ENCODE measurements at places on chromosomes 11 and 22.

- no peak for DNase-seq
Measured at GRCh38 chr11:107848345-107848744, 10.2 kb downstream of the SLC35F2 start.

DNA sequence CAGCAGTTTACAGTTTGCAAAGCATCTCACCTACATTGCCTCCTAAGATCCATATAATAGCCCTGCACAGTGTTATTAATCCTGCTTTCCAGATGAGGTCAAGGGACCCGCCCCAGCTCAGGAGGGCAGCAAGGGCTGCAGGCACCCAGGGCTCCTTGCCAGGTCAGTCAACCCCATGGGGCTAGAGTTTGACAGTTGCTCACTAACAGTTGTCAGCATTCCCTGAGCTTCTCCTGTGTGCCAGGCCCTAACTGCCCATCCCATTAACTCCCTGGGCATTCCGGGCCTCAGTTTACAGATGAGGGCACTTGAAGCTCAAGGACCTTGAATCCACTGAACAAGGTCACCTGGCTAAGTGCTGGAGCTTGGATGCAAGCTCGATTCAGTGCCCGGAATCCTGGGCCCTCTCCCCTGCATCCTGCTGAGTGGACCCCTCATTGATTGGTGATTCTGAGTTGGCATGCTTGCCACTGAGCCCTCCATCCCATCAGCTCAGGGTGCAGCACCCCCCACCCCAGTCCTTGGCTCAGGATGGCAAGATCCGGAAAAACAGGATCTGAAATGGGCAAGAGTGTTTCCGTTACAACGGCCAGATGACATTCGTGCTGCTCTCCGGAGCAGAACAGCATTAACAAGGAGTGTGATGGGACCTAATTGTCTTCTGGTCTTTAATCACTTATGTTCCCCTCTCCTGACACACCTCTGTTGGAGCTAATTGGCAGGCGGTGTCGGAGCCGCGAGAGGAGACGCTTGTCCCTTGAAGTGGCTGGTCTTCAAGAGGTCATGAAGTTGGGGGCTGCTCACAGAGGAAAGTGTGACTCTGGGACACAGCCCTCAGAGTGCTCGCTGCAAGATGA, 87.4 kb upstream of the SHISAL1 start:
- DNase-seq = no peak

- DNase-seq = no peak
Measured at GRCh38 chr11:83249972-83250593, 36.1 kb downstream of the CCDC90B start.

DNA sequence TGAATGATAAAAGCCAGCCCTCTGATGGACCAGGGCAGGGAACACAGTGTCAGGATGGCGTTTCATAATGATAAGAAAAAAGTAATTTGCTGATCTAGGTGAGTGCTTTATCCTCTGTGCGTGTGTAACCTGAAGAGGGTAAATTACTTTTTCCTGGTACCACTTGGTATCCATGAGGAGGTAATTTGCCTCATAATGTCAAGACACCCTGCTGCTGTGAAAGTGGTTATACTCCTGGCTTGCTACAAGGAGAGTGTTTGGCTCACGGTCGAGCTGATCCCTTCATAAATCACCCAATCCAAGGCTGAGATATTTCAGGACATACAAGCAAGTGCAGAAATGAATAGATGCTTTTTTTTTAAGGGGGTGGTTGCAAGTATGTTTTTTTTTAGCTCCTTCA, 207.2 kb upstream of the PGR start:
- no peak for DNase-seq

DNA sequence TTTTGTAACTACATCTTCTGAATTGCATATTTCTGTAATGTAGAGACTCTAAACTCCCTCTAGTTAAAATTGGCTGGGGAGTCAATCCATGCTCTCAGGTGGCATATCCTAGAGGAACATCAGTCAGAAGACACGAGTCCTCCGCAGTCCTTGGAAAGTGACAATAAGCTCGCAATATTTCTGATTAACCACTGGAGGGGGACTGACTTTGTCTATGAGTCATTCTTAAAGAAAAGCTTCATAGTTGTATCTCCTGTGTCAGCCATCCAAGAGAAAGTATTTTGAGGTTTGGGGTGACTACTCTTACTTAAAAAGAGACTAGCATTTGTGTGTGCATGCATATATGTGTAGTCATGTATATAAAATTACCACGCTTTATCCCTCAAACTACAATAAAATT, 60.2 kb downstream of the SLN start:
- no peak for DNase-seq

DNA sequence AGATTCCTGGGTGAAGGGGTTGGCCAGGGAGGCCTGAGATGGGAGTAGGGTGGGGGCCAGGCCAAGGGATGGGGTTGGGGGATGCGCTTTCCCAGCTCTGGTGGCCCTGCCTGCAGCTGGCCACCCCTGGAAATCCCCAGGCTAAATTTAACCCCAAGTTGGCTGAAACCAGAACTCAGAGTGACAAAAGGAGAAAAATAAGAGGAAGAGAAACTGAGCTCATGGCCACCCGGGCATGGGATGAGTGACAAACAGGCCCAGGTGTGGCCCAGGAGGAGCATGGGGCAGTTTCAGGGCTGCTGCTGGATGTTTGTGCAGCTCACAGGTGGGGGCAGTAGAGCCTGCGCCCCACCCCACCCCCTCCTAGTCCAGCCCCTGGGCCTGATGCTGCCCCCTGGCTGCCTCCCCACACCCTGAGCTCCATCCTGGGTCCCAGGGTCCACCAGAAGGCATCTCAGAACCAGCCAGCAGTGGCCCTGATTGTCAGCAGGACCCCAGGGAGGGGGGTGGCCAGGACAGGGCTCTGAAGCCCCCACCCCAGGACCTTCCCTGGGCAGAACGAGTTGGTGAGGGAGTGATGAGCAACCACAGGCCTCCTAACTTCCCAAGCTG, 48.0 kb downstream of the IGLL5 start:
- DNase-seq = no peak

- DNase-seq = no peak
Measured at GRCh38 chr11:119652907-119653659, 75.9 kb downstream of the NECTIN1 start.

DNA sequence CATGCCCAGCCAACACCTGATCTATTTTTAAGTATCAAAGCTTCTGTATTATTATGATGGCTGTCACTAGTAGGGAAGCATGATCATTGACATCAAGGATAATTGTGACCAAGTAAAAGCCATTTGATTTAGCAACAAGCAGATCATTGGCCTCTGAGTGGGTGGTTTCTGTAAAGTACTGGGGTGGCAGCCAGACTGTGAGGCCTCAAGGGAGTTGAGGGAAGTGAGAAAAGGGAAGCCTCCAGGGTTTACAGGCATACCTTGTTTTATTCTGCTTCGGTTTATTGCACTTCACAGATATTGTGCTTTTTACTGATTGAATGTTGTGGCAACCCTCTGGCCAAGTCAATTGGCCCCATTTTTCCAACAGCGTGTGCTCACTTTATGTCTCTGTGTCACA, 60.1 kb downstream of the PRR5L start:
- DNase-seq = no peak

DNA sequence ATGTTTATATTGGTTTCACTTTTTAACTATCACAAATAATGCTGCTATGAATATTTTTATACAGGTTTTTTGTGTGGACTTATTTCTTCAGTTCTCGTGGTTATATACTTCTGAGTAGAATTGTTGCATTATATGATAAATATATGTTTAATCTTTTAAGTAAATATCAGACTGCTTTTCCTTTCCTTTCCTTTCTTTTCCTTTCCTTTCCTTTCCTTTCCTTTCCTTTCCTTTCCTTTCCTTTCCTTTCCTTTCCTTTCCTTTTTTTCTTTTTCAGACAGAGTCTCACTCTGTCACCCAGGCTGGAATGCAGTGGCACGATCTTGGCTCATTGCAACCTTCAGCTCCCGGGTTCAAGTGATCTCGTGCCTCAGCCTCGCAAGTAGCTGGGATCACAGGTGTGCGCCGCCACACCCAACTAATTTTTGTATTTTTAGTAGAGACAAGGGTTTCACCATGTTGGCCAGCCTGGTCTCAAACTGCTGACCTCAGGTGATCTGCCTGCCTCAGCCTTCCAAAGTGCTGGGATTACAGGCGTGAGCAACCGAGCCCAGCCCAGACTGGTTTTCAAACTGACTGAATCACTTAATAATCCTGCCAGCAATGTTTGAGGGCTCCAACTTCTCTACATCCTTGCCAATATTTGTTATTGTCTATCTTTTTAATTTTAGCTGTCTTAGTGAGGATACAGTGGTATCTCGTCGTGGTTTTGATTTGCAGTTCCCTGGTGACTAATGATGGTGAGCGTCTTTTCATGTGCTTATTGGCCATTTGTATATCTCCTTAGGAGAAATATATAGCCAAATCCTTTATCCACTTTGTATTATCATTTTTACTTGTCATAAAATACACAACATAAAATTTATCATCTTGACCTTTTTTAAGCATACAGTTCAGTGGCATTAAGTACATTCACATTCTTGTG, 21.9 kb downstream of the HTR3B start:
- DNase-seq = no peak

- no peak for DNase-seq
Measured at GRCh38 chr22:50660306-50660705, 12.3 kb upstream of the SHANK3 start.

DNA sequence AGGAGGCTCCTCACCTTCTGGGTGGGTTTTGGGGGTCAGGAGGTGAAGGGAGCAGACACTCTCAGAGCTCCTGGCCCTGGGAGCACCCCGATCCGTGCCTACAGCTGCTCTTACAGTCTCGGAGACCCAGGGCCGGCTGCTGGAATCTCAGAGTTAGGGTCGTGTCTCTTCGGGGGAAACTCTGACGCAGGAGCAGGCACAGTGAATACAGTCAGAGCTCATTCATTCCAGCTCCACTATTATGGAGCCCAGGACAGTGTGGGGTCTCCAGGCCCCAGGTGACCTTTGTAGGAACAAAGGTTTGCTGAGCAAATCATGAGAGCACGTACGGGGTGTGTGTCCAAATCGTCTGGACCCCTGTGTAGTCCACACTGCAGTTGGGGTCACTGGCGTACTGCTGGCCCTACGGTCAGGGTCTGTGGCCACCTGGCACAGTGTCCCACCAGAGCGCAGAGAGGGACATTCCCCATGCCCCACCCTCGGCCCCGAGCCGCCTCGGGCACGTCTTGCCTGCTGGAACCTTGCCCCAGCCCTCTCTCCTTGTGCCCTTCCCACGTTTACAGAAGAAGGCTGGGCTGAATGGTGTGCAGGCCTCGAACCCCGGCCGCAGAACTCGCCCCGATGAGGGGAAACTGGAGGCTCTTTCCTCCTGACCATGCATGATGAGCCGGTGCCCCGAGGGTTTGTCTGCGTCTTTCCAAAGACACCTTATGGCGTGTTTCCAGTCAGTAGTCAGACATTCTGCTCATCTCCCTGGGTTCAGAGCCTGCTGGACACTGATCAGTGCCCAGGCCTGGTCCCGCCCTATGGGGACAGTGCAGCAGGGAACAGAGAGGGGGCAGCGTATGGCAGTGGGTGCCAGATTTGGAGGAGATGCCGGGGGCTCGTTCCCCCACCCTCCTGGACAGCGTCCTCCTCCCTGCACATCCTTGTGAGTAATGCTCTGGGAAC, 1166.6 kb downstream of the BRD1 start:
- DNase-seq = no peak

DNA sequence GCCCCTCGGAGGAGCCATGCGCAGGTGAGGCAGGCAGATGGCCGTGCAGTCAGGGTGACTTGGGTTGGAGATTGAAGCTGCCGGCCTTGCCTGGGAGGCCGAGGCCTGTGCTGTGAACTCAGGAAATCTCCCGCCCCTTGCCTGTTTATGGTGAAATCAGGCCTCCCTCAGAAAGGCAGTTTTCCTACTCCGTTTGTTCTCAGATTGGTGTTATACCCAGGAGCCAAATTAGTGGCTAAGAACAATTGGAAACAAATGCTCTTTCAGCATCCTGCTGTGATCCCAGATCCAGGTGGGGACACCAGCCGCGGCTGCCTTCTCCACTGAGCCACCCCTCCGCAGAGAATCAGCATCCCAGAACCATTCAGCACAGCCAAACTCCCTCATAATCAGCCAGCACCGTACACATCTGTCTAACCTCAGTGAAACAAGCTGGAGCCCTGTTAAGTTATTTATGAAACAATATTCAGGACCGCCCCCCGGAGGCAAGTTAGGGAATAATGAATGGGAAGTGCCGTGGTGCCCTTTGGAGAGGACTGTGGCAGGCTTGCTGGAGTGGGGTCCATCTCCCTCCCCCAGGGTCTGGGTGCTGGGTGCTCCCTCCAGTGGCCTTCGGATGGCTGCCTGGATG, 60.0 kb downstream of the PKNOX2 start:
- no peak for DNase-seq

DNA sequence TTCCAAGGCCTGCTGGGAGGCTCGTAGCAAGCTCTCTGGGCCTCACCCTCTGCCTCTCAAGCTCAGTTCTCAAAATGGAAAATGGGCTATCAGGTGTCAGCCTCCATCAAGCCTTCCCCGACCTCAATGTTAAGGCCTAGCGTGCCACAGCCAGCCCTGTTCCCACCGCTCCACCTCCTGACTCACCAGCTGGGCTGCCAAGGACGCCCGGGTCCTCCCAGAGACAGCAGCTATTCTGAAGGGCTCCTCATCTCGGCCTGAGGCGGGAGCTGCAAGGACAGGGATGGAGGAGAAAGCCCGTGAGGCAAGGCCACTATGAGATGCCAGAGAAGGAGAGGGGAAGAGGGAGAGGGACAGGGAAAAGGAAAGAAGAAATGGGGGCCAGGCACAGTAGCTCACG, 19.9 kb downstream of the ARAP1 start:
- no peak for DNase-seq

DNA sequence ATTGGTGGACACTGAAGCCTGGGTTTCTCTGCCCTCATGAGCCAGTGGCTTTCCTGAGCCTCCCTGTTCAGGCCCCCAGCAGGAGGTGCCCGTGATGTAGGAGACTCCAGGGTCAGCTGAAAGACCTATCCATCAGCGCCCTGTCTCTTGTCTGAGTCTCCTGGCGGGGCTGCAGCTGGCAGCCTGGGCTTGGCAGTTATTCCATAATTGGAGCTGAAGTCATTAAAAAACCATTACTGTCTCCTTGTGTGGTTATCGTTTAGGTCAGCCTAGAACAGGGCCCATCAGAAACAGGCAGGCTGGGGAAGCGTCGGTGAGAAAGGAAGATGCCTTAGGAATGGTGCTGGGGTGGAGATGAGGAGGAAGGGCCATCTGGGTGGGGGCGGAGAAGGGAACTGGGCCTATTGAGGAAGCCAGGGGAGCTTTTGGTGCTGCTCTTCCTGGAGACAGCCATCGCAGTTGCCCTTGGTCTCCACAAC, 5.0 kb downstream of the TUB start:
- no peak for DNase-seq

- DNase-seq = no peak
Measured at GRCh38 chr22:18114495-18114894, 3.9 kb downstream of the TUBA8 start.

DNA sequence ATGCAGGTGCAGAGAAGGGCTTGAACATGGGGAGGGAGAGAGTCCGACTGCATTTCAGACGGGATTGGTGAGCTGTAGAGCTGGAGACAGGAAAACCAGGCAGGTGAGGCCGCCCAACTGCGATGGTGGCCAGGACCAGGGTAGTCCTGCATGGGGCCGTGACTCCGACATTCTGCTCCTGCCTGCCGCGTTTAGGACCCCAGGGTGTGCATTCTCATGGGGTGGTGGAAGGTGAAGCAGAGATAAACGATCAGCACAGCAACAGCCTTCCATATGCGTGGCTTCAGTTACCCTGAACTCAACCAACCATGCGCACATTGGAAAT, 29.3 kb downstream of the SHANK2 start:
- DNase-seq = no peak

- DNase-seq = no peak
Measured at GRCh38 chr11:46896719-46897406, 21.5 kb downstream of the LRP4 start.

GRCh38 chr11:117597071-117597470, 199.9 kb downstream of the DSCAML1 start:
- no peak for DNase-seq

- DNase-seq = no peak
Measured at GRCh38 chr11:119739021-119739703, 10.2 kb upstream of the NECTIN1 start.
